ENCODE measurements at places on chromosomes 6 and 20.

GRCh38 chr6:36969240-36969691, 14.7 kb downstream of the PI16 start:
- DNase-seq, result no peak

GRCh38 chr6:165426892-165427291, 117.5 kb upstream of the C6orf118 start:
- no peak for DNase-seq

DNA sequence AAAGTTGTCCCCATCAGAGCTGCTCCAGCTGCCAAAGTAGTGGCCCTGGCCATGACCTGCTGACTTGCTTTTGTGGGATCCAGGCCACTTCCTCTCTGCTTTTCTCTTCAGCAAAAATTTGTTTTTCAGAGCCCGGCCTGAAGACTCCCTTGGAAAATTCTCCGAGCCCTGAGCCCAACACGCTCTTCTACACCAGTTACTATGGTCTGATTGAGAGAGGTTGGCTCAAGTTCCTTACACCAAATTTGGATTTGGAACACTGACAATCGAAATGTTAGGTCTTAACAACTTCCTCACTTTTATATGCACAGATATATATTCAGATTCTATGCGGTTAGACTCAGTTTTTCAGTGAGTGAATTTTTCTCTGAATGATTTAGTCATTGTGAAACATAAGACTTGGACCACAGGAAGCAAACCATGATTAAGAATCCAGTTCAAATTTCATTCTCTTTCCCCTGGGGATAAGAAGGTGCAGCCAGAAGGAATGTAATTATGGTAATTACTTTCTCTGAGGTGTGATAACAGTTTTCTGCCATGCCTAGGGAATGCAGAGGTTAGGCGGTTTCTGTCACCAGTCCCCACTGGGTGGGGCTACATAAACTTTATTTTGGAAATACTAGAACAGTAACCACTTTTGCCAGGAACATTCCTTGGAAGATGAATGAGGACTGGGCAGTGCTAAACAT, 365.2 kb downstream of the SYNE1 start:
- no peak for DNase-seq

GRCh38 chr6:56328728-56329090, 81.3 kb upstream of the COL21A1 start:
- DNase-seq, result no peak

DNA sequence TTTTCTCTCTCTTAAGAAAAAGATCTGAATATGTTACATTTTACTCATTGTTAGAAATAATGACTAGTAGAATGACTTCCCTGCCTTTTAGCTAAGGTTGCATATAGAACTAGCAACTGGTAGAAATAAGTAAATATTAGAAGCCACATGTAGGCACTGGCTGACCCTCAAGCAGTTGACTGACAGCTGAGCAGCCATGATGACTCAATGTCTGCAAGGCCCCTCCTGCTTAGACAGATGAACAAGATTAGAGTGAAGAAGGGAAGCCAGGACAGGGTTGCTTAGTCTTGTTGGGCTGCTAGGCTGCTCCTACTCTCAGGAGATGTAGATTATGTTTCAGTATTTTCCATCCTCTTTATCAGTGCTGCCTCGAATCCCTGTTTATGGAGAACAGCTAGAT, 6.5 kb downstream of the MEP1A start:
- no peak for DNase-seq

DNA sequence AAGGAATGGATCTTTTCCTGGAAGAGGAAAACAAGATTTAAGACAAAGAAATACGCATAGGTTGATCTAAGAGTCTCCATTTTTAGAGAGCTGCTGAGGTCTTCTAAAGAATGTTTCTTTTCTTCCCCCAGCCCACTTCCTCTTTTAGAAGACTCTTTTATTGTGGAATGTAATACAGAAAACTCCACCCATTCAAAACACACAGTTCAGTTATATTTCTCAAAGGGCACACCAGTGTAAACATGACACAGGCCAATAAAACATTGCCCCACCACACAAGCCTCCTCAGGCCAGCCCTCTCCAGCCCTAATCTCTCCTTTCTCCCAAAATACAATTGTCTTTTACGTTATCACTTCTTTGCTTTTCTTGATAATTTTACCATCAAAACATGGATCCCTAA, 42.8 kb downstream of the SLC35B3 start:
- DNase-seq, result no peak

- no peak for DNase-seq
Observed at GRCh38 chr6:39079197-39080125, 30.9 kb downstream of the GLP1R start.

DNA sequence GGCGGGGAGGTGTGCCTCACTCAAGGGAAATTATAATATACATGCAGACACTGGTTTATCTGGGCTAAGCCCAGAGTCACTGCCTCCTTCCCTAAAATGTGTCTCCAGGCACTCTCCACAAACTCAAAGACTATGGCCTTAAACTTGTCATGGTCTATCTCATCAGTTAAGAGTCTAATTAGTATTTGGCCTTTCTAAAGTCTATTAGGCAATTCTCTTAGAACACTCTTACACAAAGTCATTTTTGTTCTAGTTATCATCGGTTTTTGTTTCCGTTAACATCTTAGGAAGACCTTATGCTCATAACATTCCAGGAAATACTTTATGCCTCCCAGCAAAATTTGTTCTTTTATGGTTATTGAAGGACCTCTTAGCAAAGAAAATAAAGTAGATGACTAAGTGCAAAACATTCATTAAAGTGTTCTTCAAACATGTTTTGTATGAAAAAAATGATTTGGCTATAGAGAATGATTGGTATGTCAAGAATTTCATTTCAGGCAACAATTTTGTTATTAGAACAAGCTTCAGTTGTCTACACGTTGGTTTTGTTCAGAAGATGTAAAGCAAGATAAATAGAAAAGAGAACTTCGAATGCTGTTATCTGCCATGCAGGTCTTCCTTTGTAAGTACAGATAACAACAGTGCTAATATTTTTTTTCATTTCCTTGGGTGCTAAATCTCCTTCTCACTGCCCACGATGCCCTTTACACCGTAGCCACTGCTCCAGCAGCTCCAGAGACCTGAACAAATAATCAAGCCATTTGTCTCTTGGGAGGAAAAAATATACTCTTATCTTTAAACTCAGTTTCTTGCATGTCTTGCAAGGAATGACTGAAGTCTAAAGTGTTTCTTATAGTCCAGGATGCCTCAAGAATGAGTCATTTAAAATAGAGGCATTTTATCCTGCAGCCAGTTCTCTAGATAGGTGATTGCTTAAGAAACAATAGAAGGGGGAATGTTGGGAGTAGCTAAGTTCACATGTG, 170.4 kb downstream of the HTR1B start:
- no peak for DNase-seq

DNA sequence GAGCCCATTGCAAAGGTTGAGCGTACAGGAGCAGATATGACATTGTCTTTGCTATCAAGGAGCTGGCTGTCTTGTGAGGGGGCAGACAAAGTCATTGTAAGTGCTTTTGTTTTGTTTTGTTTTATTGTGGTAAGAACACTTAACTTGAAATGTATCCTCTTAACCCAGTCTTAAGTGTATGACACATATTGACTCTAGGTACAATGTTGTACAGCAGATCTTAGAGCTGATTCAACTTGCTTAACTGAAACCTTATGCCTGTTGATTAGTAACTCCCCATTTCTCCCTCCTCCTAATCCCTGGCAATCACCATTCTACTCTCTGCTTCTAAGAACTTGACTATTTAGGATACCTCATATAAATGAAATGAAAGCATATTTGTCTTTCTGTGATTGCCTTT, 429.0 kb downstream of the BMP2 start:
- no peak for DNase-seq

- DNase-seq, result no peak
Observed at GRCh38 chr6:69128411-69128810, 493.3 kb downstream of the ADGRB3 start.

- no peak for DNase-seq
Observed at GRCh38 chr6:137737836-137738596, 129.0 kb upstream of the TNFAIP3 start.

DNA sequence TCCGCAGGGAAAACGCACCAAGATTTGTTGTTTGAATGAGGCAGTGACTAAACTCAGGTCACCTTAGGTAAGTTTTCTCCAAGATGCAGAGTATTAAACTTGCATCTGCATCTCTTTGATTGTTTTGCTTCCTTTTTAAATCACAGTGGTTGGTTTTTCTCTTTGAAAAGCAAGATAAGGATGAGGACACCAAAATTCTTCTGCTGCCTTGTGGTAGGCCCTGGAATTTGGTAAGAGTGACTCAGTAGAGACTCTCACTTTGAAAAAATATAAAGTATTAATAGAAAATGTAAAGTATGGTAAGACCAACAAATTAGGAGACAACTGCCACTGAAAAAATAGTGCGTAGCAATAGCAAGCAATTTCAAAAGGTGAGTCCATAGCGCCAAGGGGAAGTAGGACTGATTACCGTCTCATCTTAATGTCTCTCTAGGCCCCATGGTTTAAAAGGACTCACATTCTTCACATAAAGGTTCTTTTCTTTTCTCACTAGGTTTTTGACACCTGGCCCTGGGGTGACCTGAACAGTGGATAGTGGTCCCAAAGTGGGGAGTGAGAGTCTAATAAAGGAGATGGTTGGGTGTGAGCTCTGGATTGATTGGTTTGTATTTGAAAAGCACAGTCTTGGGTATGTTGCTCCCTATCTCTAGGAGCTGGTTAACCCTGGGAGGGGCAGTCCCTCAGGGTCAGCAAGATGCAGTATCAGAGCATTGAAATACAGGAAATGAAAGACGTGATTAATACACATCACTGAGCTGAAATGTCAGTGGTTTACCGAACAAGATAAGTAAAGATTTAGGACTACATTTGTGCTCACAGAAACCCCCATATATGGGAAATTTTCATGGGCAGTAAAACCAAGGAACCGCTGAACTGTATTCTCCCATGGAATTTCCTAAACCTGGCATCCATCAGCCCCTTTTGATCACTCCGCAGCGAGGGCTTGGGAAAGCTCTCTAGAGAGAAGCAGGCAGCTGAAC, 221.2 kb downstream of the SLC24A3 start:
- no peak for DNase-seq

GRCh38 chr6:169046483-169047192, 207.0 kb downstream of the THBS2 start:
- DNase-seq, result no peak

DNA sequence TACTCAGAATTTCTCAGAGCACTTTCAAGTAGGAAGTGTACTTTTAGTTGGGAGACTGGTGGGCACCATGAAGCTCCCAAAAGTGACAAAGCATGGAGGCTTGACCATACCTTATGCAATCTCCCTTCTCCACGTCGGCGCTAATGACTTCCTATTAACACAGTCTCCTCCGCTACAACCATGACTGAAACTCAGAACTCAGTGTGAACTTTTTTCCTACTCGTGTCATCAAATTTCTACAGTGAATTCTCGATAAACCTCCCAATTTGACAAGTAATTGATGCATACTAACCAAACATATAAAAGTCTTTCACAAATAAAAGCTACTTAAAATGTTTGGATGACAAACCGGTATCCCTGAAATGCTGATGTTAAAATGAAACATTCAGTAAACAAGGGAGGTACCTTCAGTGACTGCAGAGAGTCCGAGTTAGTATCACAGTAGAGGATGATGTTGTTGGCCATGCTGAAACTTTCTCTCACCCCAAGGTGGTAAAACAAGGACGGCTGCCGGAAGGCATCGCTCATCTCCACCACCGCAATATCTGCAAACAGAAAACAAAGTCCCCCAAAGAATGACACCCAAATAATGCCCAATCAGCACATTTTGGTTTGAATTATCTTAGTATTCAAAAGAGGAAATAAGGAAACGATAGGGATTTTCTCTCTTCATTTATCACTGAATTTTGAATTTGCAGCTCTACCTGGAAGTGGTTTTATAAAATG, 72.1 kb downstream of the MAP3K5 start:
- no peak for DNase-seq

GRCh38 chr6:108541843-108542759, 18.6 kb upstream of the FOXO3 start:
- DNase-seq, result no peak

- DNase-seq, result no peak
Observed at GRCh38 chr6:100347901-100348550, 116.7 kb downstream of the SIM1 start.

DNA sequence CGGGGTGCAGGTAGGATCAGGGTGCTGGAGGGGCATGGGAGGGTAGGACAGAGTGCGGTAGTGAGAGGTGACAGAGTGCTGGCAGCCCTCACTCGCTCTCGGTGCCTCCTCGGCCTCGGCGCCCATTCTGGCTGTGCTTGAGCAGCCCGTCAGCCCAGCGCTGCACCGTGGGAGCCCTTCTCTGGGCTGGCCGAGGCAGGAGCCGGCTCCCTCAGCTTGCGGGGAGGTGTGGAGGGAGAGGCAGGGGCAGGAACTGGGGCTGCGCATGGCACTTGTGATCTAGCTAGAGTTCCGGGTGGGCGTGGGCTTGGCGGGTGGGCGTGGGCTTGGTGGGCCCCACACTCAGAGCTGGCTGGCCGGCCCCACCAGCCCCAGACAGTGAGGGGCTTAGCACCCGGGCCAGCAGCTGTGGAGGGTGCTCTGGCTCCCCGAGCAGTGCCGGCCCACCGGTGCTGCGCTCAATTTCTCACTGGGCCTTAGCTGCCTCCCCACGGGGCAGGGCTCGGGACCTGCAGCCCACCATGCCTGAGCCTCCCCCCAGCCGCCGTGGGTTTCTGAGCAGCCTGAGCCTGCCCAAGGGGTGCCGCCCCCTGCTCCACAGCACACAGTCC, 112.8 kb upstream of the DUSP22 start:
- no peak for DNase-seq

- no peak for DNase-seq
Observed at GRCh38 chr6:134610411-134610810, 292.5 kb upstream of the SGK1 start.

DNA sequence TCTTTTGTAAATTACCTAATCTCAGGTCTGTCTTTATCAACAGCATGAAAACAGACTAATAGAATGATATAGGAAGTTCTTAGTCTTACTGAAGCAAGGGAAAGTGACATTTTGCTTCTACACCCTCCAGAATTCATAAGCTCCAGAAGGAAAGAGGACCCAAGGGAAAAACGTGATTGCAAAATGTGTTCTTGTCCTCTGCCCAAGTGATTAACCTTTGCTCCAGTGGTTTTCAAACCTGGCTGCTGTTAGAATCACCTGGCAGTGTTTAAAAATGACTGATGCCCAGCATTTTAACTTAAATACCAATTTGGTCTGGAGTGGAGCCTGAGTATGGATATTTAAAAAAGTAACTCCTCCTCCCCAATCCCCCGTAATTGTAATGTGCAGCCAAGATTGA, 191.4 kb downstream of the SLC16A10 start:
- DNase-seq, result no peak

- no peak for DNase-seq
Observed at GRCh38 chr6:129744201-129744879, 34.4 kb upstream of the ARHGAP18 start.

DNA sequence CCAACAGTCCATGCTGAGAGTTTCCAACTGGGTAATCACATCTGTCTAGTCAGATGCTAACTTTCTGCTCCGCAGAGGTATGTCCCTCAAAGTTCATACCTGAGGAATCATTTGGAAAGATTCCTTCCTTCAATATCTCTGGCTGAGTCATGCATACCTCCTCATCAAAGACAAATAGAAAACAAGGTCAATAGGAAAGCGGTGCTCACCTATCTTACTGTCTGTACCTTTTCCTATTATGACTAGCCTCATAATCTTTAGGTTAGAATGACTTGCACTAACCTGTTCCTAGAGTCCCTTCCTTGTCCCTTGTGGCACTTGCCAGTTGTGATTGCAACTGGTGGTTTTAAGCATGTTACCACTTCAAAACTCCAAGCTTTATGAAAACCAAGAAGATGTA, 78.2 kb upstream of the PTPRK start:
- no peak for DNase-seq

- DNase-seq, result no peak
Observed at GRCh38 chr20:17885544-17885943, 83.0 kb downstream of the SNX5 start.

GRCh38 chr6:105968603-105969333, 117.4 kb upstream of the PRDM1 start:
- no peak for DNase-seq

- no peak for DNase-seq
Observed at GRCh38 chr6:39421383-39422225, 99.1 kb upstream of the KCNK16 start.

Measured in stimulated activated CD8-positive, alpha-beta memory T cell treated with anti-CD3 and anti-CD28 coated beads, Interleukin-4, amount 100 ng/mL, for 24 hours (primary cell).